Stimulated activated CD4-positive, alpha-beta T cell treated with anti-CD3 and anti-CD28 coated beads, Interleukin-4, amount 100 ng/mL, for 48 hours (primary cell): ENCODE measurements at places on chromosomes 13 and 19.

- DNase-seq, result no peak
These were observed 35.6 kb upstream of the TMTC4 start for GRCh38 chr13:100710176-100710575.

GRCh38 chr13:41416276-41416675, 41.1 kb upstream of the RGCC start:
- DNase-seq, result no peak

DNA sequence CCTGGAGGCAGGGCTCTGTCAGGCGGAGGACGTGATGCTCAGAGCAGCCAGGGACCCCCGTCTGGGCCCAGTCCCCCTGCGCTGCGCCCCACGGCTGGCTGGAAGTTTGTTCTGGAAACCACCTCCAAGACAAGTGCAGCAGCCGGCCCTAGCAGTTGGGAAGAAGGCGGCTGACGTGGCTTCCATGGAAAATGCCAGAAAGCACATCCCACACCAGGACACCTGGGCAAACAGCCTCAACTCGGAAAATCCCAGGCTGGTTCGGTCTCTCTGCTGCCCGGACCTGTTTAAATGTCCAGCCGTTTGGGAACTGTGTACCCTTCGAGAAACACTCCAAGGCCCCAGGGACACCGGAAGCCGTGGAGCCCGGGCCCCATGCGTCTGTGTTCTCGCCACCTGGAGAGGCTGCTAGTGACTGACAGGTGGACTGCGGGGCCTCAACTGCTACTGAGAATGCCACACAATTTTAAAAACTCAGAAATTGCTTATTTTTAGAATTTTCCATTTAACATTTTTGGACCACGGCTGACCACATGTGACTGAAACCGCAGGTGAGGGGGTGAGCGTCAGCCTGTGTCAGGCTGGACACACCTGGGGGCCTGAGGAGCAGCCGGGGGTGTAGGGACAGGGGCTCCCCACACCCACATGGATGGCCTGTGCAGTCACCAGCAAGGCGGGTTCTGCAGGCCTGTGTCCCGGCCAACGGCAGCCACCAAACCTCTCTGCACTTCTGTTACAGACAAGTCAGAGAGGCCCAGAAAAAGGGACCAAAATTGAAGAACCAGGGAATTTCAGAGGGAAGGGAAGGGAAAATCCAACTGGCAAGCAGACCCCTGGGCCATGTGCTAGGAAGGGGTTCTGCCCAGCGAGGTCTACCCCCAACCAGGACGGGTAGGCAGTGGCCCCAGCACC, 31.7 kb downstream of the RASA3 start:
- no peak for DNase-seq

DNA sequence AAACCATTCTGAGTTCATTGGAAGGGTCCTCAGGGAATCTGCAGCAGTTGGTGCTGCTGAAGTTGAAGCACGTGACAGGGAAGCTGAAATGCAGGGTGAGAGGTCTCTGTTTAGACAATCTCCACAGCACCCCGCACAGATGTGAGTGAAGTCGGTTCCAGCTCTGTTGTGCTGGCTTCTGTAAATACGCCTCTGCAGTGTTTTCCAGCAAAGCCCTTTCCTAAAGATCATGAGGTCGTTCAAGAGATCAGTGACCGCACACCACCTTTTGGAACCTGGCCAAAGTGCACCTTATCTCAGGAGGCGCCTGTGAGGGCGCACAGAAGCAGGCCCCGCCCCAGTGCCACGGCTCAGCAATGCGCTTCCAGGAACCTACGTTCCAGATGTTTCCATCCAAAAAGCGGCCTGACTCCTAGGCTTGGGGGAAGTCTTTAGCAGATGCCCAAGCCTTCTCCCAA, 10.8 kb downstream of the CUL4A start:
- no peak for DNase-seq
